ENCODE measurements at places on chromosomes 2 and 18.
A peak's percentile ranks its signal among the peaks of the same experiment; 100 is the strongest.

- no peak for DNase-seq
Measured at GRCh38 chr2:66541646-66542045, 106.7 kb downstream of the MEIS1 start.

DNA sequence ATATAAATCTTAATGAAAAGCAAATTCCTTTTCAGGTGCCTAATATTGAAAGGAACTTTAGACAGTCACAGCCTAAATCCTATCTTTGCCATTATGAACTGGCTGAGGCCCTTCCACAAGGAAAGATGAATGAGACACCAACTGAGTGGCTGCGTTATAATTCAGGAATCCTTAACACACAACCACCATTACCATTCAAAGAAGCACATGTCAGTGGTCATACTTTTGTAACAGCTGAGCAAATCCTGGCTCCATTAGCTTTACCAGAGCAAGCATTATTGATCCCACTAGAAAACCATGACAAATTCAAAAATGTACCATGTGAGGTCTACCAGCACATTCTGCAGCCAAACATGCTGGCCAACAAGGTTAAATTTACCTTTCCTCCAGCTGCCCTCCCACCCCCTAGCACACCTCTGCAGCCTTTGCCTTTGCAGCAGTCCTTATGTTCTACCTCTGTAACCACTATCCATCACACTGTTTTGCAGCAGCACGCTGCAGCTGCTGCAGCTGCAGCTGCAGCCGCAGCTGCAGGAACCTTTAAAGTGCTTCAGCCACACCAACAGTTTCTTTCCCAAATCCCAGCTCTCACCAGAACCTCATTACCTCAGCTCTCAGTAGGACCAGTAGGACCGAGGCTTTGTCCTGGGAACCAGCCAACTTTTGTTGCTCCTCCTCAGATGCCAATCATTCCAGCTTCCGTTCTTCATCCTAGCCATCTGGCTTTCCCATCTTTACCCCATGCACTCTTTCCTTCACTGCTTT lies 340.1 kb downstream of the ZNF804A start:
- DNase-seq = no peak

- no peak for DNase-seq
Measured at GRCh38 chr2:241933179-241933911, 63.8 kb downstream of the RTP5 start.

DNA sequence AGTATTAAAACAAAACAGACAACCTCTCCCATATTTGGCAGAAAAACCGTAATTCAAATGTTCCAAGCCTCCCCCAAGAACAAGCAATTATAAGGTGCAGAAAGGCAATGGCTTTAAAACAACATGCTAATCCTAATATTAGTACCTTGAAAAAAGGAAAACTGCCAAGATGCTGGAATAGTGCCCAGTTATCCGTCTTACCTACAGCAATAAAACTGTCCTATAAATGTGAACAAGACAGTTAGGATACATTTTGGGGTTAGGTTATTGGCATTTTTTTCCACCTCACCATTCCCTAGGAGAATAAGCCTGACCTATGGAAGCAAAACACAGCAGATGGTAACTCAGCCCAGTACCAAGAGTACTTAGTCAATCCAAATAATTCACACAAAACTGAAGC lies 83.2 kb downstream of the TCF4 start:
- no peak for DNase-seq

DNA sequence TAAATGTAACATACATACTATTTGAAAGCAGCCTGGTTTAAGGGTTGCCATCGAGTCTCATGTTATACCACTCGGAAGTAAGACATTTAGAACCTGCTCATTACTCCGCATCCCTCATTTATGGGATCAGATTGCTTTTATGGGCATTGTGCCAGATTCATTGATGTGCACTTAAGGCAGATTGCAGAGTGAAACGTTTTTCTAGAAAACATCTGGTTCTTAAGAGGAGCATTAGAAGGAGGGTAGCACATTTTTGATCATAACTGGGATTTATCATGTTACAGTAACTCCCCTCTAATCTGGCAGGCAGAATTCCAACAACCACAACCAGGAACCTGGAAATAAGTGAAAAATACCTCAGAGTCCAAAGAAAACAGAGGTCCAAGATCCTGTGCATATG lies 74.2 kb upstream of the GALNT3 start:
- DNase-seq = no peak

DNA sequence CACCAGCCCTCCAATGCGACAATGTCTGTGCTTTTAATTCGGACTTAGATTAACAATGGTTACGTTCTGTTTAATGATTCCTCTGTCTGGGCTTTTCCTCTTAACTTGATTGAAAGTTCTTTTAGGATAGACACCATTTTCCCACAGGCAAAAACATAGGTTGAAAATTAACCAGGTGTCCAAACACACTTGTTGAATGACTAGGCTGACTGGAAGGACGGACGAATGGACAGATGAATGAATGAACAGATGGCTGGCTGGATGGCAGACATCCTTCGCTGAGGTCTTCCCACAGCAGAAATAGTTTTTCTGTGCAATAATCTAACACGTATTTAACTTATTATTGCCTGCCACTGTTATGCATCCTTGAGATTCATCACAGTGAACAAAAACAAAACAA lies 298.8 kb downstream of the SRBD1 start:
- no peak for DNase-seq

DNA sequence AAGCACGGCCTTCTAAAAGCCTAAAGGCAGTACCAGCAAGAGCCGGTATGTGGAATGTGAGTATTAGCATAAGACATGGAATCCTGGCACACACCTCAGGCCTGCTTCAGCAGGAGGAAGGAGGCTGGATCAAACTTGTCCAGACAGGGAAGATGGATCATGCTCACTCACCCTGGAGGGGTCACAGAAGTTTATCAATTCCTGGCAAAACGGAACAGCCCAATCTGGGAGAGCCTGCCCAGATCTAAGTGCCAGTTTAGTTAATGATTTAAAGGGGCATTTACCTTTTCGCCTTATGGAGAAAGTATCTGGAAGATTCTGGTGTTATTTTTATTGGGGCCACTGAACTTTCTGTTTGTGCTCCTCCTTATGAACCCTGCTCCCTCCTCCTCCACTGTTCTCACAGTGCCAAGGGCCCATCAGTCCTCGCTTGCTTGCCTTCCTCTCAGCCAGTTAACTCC lies 58.3 kb upstream of the NFE2L2 start:
- no peak for DNase-seq

- no peak for DNase-seq
Measured at GRCh38 chr18:79899609-79900445, 51.6 kb downstream of the SLC66A2 start.

- no peak for DNase-seq
Measured at GRCh38 chr2:98545591-98545990, 62.7 kb downstream of the COA5 start.

DNA sequence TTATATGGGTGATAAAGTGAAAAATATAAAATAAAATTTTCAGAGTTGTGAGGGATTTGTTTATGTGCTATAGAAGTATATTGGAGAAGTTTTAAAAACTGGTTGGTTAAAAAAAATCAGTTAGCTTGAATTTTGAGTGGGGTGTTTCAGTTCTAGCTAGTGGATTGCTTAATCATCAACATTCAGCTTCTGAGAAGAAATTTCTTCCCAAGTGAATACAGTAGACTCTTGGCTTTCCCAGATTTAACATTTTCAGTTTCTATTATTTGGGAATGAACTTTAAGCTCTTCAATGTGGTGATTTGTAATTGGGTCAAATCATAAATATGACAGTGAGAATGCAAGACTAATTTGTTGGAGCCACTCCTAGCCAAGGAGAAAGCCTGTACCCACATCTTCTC lies 120.8 kb downstream of the PLCL1 start:
- no peak for DNase-seq

DNA sequence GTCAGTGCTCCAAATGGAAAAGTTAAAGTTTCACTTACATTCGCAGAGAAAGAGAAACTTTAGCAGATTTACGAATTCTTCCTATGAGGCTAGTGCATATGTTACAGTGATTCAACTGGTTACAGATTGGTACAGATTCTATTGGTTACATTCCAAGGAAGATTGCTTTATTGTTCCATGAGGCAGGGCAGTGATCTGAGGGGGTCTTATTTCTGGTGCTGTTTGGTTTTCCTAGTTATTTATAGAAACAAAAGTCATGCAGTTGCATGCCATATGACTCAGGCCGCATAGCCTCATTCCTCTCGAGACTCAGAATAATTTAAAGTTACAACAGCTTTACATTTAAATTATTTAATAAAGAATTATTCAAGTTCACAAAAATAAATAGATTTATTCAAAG lies 385.4 kb upstream of the SYT4 start:
- no peak for DNase-seq

DNA sequence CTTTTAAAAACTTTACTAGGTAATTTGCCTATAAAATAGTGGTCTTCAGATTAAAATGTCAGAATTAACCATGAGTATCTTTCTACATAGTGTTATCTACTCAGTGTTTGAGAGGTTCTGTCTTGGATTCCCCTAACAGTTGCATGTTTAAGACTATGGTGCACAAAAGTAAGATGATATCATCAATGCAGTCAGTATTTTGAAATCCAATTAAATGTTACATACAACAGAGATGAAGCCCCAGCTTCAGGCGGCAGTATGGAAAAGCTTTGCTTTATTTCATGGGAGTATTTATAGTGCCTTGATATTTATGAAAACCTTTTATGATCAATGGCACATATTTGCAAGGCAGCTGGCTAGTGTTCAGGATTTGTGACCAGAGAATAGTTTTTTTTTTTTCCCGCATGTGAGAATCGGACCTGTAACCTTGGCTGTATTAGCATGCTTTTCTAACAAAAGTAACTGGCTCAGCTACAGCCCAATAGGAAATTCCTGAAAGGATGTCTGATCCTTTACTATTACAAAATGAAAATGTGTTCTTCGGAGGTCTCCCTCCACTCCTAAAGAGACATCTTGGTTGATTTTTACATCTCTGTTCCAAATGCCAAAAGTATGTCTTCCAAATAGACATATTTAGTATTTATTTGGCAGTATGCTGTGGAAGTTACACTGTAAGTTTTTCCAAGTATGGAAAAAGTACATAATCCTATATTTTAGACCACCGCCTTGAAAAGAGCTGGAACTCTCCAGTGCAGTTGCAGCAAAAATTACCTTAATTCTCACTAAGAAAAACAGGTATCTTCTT lies 319.3 kb upstream of the UBE2E3 start:
- no peak for DNase-seq

DNA sequence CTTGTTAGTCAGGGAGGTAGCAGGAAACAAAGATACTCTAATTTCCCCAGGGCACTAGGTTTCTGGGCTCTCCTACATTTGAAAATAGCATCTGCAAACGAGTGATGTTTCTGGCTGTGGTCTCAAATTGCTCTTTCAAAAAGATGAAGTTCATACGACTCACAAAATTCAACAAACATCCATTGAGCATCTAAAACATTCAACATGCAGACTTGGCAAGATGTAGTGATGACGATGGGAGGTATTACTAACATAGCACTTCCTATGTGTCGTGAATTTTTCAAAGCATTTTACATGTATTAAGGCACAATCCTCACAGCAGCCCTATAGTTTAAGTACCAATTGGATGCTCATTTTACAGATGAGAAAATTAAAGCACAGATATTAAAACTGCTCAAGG lies 5.2 kb downstream of the CCBE1 start:
- DNase-seq = no peak

- no peak for DNase-seq
Measured at GRCh38 chr2:161825429-161825828, 201.2 kb downstream of the SLC4A10 start.

DNA sequence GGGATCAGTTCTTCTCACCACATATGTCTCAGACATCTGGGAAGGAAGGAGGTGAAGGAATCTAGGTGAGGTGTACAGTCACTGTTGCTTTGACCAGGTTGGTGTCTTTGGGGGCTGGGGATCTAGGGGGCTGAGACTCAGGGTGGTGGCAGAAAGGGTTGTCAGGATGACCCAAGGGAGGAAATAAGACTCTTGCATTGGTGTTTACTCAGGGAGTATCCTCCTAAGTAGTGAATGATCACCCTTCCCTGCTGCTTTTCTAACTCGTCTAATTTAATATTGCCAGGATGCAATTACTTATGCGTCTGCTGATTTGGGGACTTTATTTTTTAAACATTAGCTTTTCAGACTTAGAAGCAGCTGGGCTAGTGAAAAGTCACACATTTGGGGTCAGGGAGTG lies 127.8 kb upstream of the SIX3 start:
- DNase-seq = no peak

GRCh38 chr18:34611904-34612303 lies 98.2 kb upstream of the DTNA start:
- DNase-seq = no peak

GRCh38 chr18:45328811-45329210 lies 286.5 kb upstream of the SLC14A2 start:
- no peak for DNase-seq

GRCh38 chr18:3554811-3555427 lies 104.9 kb downstream of the TGIF1 start:
- no peak for DNase-seq

DNA sequence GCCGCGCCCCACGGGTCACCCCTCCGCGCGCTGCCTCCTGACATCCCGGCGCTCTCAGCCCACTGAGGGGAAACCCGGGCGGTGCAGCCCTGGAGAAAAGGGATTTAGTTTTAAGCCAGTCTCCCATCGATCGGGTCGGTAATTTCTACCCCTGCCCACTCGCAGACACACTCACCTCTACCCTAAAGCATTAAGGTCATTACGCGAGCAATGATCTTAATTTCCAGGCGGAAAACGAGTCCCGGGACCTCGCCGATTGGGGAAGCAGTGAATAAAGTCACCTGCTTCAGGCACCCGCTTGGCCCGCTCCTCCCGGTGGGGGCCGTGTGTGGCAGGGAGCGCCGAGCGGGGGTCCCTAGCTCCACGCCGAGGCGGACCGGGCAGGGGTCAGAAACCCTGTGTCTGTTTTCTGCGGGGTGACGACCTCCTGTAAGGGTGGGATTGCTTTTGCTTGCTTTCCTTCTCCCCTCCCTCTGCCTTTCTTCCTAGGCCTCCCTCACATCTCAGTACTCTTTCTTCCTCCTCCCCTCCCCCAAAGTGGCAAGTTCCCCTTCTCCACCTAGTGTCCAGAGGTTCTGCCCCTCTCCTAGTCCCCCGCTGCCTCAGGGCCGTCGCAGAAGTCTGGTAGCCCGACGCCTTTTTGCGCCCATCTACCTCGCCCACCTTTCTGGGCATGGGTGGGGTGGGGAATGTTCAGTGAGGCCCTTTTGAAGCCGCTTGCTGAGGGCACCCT lies 142.6 kb downstream of the MEIS1 start:
- DNase-seq = peak; percentile 68
